ENCODE measurements at places on chromosomes 5 and 9.
A peak's percentile ranks its signal among the peaks of the same experiment; 100 is the strongest.

- peak; percentile 94 for DNase-seq
Measured at GRCh38 chr9:133121198-133121914, at the start of gene RALGDS. Gene RALGDS, minus strand, starts transcription at chr9:133121240. Its CDS starts 86 bp downstream, at chr9:133121154.

DNA sequence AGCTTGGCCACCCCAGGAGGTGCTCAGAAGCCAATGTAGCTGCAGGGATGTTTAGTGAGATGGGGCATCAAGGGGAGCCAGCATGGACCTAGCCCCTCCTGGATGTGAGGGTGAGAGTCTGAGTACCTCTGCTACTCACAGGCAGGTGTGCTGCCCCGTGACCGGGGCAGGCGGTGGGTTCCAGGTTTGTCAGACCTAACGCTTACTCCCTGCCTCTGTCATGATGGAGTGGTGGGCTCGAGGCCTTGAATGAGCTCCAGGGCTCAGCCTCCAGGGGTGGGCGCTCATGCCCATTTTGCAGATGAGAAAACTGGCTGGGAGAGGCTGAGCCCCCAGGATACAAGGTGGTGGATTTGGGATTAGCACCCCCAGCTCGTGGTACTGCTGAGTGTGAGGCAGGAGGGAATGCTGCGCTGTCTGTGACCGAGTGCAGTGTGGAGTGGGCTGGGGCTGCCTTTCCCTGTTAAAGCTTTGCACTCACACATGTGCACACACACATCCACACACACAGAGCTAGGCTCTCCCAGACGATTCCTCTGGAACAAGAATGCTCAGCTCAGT is 1.5 kb downstream of the RXRA start:
- peak; percentile 31 for DNase-seq

- no peak for DNase-seq
Measured at GRCh38 chr9:107807183-107807582, 317.6 kb upstream of the KLF4 start.

DNA sequence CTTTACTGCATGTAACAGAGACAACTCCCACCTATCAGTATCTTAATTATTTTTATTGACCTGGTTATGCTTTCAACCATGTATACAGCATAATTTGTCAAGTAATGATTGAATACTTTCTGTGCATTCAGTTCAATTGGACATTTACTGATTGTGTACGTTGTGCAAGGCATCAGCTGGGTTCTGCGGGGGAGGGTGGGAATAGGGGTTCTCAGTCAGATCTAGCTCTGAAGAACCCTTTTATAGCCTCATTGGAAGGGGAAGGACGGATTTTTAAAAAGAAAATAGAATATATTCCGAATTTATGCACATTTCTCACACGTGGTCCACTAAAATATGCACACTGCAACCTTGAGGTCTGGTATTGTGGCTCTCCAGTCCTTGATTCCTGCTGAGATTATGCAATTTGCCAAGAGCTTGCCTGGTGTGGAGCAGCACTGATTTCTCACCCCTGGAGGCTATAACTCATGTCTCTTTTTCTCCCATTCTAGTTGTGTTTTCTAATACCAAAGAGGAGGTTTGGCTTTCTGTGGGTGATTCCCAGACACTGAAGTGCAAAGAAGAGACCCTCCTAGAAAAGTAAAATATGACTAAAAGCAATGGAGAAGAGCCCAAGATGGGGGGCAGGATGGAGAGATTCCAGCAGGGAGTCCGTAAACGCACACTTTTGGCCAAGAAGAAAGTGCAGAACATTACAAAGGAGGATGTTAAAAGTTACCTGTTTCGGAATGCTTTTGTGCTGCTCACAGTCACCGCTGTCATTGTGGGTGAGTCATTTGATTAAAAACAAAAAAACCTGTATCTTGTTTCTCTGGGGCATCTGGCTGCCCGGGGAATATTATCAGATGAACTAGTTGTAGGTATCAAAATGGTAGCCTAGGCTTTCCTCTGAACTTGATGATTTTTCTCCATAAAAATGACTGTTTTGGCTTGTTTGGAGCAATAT is 1.7 kb downstream of the SLC1A3 start:
- no peak for DNase-seq

DNA sequence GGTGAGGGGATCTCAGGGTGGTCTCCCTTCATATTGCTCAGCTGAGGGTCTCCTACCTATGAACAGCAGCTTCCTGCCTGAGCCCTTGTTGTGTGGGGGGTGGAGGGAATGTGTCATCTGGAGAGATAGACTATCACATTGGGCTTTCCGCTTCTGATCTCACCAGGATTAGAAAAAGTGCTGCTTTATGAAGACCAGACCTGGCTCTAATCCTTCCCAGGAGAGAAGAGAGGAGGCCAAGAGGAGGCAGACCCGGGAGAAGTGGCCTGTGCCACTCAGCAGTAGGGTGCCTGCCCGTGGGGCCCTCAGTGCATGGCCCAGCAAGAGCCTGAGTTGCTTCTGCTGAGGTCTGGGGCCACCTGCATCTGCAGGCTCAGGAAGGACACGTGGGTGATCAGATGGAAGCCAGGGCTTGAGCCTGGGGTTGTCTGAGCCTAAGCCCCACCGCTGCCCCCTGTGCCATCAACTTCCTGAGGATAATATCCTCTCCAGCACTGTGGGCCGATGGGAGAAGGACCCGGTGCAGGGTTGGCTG is 22.1 kb upstream of the COL5A1 start:
- no peak for DNase-seq

DNA sequence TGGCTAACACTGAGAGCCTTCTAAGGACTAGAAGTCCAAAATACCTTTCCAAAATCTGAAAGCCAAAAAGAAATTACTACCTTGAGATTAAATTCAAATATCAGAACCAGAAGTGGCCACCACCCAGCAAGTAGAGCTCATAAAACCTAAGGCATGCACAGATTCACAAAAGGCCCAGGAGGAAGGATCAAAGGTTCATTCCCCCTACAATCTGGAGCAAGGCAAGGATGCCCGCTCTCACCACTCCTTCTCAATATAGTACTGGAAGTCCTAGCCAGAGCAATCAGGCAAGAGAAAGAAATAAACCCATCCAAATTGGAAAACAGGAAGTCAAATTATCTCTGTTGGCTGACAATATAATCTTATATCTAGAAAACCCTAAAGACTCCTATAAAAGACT is 6.0 kb downstream of the RASEF start:
- peak; percentile 16 for DNase-seq

DNA sequence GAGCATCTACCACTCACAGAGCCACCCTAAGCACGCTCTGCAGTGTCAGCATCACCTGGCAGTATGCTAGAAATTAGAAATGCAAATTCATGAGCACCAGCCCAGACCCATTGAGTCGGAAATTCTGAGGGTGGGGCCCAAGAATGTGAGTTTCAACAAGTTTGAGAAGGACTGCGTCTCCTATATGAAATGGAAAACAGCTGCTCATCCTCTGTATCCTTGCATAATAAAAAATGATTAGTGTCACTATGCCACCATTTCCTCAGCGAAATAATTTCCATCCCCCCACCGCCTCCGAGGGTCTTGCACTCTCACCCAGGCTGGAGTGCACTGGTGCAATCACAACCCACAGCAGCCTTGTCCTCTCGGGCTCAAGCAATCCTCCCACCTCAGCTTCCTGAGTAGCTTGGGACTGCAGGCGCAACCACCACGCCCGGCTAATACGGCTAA is 1.3 kb upstream of the IQGAP2 start:
- peak; percentile 19 for DNase-seq

- no peak for DNase-seq
Measured at GRCh38 chr5:162288647-162289296, 221.2 kb downstream of the GABRG2 start.

- DNase-seq, result no peak
Measured at GRCh38 chr9:113705928-113706519, 170.1 kb upstream of the ZNF618 start.

GRCh38 chr9:105662184-105663104 is at the start of gene TAL2:
Gene TAL2, plus strand, starts transcription at chr9:105662457. Its CDS starts 40 bp downstream, at chr9:105662497.
- no peak for DNase-seq

DNA sequence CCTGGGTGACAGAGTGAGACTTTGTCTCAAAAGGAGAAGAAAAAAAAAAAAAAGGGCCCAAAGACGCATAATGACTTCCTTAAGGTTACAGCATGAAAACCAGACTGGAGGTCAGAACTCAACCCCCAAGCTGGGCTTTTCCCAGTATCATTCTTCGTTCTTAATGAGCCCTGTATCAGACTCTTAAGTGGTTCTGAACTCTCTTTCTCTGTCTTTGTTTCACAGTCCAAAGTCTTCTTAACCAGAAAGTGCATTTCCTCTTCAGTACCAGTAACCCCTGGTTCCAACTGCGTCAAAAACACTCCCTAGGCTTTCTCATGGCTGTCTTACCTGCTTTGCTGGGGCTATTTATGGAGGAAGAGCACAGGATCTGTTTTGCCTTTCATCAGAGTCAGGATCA is 38.4 kb upstream of the SHB start:
- DNase-seq, result no peak

GRCh38 chr9:79409182-79409823 is 162.5 kb upstream of the TLE4 start:
- no peak for DNase-seq

GRCh38 chr5:167576897-167577296 is 714.5 kb upstream of the WWC1 start:
- no peak for DNase-seq

DNA sequence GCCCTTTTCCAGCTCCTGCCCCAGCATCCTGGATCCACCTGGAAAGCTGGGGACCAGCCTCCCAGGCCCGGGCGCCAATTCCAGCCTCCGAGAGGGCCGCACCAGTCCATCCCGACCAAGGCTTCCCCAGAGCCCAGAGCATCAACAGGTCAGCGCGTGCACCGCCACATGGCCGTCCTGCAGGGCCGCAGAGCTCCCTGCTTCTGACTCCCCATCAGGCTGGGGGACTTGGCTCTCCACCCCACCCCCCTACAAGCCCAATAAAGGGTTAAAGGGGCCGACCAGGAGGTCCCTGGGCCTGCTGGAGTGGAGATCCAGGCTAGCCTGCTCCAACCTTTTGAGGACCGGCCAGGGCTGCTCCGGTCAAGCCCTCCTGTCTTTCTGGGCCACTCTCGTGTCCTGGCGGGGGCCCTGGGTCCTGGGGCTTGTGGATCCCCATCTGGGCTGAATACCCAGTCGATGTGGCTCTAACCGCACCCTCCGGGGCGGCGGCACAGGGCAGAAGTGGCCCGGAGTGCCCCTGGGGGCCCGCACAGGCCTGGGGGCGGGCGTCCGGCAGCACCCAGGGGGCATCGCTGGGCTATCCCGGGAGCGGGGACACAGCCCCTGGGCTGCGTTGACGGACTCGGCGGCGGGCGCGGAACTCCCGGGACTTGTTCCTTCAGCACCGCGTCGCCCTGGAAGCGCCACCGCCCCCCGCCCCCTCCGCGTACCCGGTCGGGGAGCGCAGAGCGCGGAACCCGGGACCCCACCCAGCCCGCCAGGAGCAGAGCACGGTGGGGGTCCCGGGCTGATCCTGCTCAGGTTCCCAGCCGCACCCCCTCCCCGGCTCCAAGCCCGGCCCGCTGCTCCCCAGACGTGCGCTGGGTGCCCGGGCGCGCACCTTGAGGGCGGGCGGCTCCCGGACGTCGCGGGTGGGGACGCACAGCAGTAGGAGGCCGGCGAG is 590 bp downstream of the ENTPD2 start:
- no peak for DNase-seq

GRCh38 chr5:127340606-127341005 is 50.0 kb downstream of the MEGF10 start:
- no peak for DNase-seq

GRCh38 chr9:129237164-129237611 is 59.1 kb upstream of the IER5L start:
- DNase-seq, result no peak

GRCh38 chr5:142235050-142235797 is 89.6 kb downstream of the SPRY4 start:
- DNase-seq, result no peak

- DNase-seq, result no peak
Measured at GRCh38 chr5:158898185-158899177, 201.2 kb downstream of the EBF1 start.

DNA sequence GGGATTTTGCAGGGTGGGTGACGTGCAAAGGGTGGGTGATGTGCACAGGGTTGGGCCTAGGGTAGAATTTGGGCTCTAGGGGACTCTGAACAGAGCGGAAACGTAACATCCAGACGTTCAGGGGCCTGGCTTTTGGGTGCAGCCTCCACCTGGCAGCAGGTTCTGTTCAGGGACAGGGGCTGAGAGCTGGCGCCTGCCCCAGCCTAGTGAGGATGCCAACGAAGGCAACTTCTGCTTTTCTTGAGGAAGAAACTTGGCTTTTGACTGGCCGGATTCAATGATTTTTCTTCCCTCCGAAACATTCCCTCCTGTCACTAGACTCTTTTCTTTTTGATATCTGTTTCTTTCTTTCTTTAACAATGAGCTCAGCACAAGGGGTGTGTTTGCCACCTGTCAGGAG is 38.6 kb upstream of the SLC6A19 start:
- DNase-seq, result no peak

DNA sequence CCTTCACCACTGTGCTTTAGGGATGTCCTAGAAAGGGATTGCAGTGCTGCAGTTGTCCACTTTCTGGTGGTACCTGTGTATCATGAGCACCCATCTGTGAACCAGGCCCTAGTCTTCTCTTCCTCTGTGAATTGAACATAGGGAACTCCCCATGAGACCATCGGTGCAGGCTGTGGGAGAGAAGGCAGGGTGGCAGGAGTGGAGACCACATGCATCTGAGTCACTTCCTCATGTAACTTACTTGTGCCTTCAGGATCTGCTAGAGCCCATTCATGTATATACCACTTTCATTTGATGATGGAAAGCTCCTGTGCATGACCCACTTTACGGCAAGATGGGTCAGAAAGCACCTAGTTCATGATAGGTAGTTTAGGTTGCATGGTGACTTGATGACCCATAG is 478.1 kb upstream of the CDH9 start:
- DNase-seq, result no peak

DNA sequence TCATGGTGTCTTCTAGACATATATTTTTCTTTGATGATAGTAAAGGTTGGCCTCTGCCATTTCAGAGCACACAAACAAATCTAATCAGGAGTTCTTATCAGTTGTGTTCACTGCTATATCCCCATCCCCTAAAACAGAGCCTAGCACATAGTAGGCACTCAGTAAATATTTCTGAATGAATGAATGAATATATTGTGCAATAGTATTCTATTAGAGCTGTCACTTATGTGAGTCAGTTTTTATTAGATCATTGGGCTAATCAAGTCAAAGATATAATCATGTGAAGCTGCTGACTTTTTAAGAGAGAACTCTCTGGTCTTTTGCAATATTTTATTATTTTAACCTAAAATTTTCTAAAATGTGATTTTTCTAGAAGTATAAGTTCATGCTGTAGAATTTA is 84.2 kb downstream of the CHSY3 start:
- DNase-seq, result no peak

DNA sequence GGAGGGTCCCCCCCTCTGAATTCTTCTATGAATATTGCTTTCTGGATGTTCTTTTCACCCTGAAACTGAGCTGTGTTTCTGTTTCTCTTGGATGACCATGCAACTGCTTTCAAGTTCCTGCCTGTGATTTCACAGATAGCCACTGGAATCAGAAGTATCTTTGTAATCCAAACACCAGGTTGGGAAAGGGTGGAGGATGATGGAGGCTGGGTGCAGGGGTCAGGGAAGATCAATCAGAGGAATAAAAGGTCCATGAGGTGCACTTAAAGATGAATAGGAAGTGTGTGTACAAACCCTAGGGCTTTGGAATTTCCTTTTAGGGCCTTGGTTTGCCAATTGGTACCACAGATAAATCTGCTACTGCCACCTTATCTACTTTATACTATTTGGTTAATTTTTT is 68.2 kb upstream of the AGXT2 start:
- DNase-seq, result no peak

Data from left colon (tissue), 2 donors.